Kidney (tissue), 22 donors: ENCODE measurements at places on chromosomes 4 and X. TPM values are rescaled to one million over a fixed set of nuclear protein-coding genes. Genes with fewer than 3 reads are reported as not detected.

Gene GC
- 1.8 TPM for polyA plus RNA-seq

Gene MAEA
- polyA plus RNA-seq, result 65.0 TPM

Gene CT45A2
- not detected for polyA plus RNA-seq

Gene AFF1
- 13.4 TPM for polyA plus RNA-seq

Gene CXCL5
- polyA plus RNA-seq, result not detected

Gene EGF
- polyA plus RNA-seq, result 72.8 TPM

Gene UGT2B7
- 390 TPM for polyA plus RNA-seq

Gene USP51
- polyA plus RNA-seq, result 3.4 TPM

Gene RCHY1
- 27.8 TPM for polyA plus RNA-seq

Gene ZFP42
- polyA plus RNA-seq, result not detected

- H3K4me1 ChIP-seq, result no peaks in the 10 kb centered on the region
- no peaks in the 10 kb centered on the region for H3K27me3 ChIP-seq
- H3K27ac ChIP-seq, result no peak overlapping the region
- no peaks in the 10 kb centered on the region for H3K36me3 ChIP-seq
- no peak for DNase-seq
These were observed 1794.0 kb upstream of the PCDH7 start for GRCh38 chr4:28926156-28926555.

- H3K36me3 ChIP-seq, result no peaks in the 10 kb centered on the region
- no peak overlapping the region for H3K4me3 ChIP-seq
- no peak for DNase-seq
- H3K27ac ChIP-seq, result no peak overlapping the region
- H3K27me3 ChIP-seq, result no peaks in the 10 kb centered on the region
- H3K4me1 ChIP-seq, result no peaks in the 10 kb centered on the region
These were observed 67.1 kb downstream of the DCLK2 start for GRCh38 chr4:150145090-150145945.

DNA sequence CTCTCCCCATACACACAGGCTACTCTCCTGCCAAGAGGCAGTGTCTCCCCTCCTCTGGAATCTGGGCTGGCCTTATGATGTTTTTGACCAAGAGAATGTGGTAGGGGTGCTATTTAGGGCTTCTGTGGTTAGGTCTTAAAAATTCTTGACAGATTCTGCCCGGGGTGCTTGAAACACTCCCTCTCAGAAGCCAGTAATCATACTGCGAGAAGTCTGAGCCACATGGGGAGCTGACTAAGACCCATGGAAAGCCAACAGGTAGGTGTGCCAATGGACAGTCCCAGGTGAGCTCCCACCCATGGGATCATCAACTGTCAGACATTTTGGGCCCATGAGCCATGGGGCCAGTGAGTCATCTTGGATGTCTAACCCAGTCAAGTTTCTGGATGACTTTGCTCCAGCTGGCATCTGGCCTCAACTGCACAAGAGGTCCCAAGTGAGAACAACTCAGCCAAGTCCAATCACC is 315.7 kb downstream of the FBXW7 start:
- H3K4me1 ChIP-seq, result peaks cover 2% of the 10 kb centered on the region
- H3K4me3 ChIP-seq, result no peak overlapping the region
- H3K36me3 ChIP-seq, result no peaks in the 10 kb centered on the region
- H3K27me3 ChIP-seq, result no peaks in the 10 kb centered on the region
- no peak for DNase-seq
- H3K27ac ChIP-seq, result no peak overlapping the region

DNA sequence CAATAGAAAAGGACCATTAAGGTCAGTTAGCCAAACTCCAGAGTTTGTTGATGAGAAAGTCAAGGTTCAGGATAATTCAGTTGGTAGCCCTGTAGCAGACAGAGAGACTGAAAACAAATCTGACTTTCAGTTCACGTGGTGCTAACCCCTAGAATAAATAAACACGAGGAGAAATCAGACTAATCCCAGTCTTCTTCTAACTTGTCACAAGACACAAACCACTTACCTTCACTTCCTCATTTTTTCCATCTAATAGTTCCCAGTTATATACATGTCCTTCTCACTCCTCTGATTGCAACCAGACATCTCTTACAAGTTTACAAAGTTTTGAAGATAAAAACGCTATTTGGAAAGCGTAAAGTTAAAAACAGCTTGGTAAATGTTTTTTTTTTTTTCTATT is 7.7 kb downstream of the TLR7 start:
- H3K36me3 ChIP-seq, result no peaks in the 10 kb centered on the region
- H3K27ac ChIP-seq, result no peak overlapping the region
- H3K4me3 ChIP-seq, result no peak overlapping the region
- H3K27me3 ChIP-seq, result no peaks in the 10 kb centered on the region

DNA sequence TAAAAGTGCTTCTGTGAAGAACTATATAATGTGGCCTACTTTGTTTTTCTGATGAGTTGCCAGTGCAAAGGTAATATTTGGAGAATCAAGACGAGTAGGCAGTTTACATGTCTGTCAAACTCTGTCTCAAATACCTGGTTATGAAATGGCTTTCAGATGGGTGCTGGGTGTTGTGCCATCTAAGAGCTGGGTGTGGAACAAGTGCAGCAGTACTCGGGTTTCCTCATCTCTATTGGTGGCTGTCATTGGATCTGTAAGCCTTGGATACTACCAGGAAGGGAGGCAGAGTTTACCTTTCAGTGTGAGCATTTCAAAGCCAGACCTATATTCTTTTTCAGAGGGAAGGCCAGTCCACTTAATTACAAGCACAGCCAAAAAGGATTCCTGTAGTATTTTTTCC is 37.2 kb downstream of the MTM1 start:
- no peaks in the 10 kb centered on the region for H3K36me3 ChIP-seq
- no peak overlapping the region for H3K27ac ChIP-seq
- no peaks in the 10 kb centered on the region for H3K27me3 ChIP-seq
- no peaks in the 10 kb centered on the region for H3K4me1 ChIP-seq
- H3K4me3 ChIP-seq, result no peak overlapping the region

GRCh38 chrX:20500171-20500865 is 233.6 kb upstream of the RPS6KA3 start:
- DNase-seq, result no peak
- H3K4me1 ChIP-seq, result no peaks in the 10 kb centered on the region
- H3K4me3 ChIP-seq, result no peak overlapping the region

DNA sequence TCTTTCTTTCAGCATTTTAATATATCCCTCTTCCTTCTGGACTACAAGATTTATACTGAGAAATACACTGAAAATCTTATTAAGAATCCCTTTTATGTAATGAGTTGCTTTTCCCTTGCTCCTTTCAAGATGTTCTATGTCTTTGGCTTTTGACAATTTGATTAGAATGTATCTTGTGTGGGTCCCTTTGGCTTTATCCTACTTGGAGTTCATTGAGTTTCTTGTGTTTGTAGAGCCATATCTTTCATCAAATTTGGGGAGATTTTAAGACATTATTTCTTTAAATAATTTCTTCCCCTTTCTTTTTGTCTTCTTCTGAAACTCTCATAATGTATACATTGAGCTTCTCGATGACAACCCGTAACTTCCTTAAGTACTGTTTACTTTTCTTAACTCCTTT is 739.9 kb upstream of the AMOT start:
- no peak overlapping the region for H3K4me3 ChIP-seq
- H3K27me3 ChIP-seq, result no peaks in the 10 kb centered on the region
- H3K4me1 ChIP-seq, result no peaks in the 10 kb centered on the region
- DNase-seq, result no peak

DNA sequence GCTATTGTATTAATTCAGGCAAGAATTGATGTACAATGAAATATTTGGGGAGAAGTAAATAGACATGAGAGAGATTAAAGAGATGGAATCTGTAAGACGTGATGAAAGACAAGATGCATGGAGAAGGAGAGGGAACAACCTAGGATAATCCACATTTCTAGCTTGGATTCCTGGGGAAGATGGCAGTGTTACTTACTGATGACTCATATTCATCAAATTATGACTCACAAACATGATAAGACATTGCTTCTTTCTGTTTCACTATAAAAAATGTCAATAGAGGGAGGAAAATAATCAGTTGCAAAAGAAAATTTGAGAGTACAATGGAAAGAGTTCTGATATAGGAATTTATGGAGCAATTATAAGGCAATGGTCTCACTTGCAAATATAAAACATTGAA is 104.1 kb upstream of the BMP3 start:
- no peaks in the 10 kb centered on the region for H3K36me3 ChIP-seq
- H3K27ac ChIP-seq, result no peak overlapping the region
- DNase-seq, result no peak
- no peaks in the 10 kb centered on the region for H3K4me1 ChIP-seq

- H3K27ac ChIP-seq, result no peak overlapping the region
- no peak for DNase-seq
- no peaks in the 10 kb centered on the region for H3K36me3 ChIP-seq
- no peaks in the 10 kb centered on the region for H3K4me1 ChIP-seq
- H3K4me3 ChIP-seq, result no peak overlapping the region
These were observed 40.4 kb upstream of the LAS1L start for GRCh38 chrX:65575022-65575421.

DNA sequence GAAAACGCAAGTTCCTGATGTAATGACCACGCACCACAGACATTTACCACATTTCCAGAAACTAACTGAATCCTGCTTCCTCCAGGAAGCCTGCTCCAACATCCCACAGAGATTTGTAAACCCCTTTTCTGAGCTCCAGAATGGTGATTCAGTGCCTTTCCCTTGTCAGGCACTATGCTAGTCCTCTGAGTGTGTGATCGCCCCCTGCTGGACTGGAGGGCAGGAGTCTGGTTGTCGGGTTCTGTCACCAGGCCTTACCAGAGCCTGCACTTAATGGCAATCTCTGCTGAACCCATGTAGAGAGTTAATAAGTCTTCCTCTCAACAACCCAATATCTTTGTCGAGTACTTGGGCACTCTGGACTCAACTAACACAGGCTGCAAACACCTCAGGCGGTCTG is 14.5 kb upstream of the KDM5C start:
- H3K36me3 ChIP-seq, result peaks cover 7% of the 10 kb centered on the region
- DNase-seq, result no peak
- H3K27ac ChIP-seq, result no peak overlapping the region
- H3K27me3 ChIP-seq, result peaks cover 8% of the 10 kb centered on the region

- no peaks in the 10 kb centered on the region for H3K36me3 ChIP-seq
- no peak for DNase-seq
- no peaks in the 10 kb centered on the region for H3K27me3 ChIP-seq
- H3K4me3 ChIP-seq, result no peak overlapping the region
- peaks cover 6% of the 10 kb centered on the region for H3K4me1 ChIP-seq
These were observed 37.4 kb downstream of the MAML3 start for GRCh38 chr4:140116442-140117104.

DNA sequence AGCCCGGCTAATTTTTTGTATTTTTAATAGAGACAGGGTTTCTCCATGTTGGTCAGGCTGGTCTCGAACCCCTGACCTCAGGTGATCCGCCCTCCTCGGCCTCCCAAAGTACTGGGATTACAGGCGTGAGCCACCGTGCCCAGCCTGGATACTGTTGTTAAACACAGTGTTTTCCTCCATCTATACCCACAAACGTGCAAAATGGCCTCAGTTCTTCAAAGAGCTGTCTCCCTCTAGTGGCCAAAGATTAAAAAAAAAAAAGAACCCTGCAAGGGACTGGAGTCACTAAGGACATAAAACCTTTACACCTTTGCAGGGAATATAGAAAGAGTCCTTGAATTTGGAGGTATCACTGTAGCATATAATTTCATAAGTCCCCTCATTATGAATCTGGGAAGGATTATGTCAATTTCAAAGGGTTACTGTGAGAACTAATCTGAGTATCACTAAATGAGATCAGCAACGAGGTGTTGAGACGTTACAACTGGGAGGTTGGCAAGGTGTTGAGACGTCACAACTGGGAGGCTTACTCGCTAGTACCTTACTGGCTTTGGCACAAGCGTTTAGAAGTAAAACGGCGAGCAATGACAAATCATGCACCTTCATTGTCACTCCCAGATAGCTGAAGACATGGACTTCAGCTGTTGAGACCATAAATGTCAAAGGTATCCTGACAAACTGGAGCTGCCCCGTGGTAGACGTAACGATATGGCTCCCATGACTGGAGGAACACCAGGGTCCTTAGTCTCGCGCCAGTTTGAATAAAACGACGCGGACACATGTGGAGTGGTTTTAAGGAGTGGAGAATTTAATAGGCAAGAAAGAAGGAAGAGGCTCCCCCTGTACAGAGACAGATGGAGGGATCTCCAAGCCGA is 33.4 kb upstream of the ENPP6 start:
- H3K36me3 ChIP-seq, result no peaks in the 10 kb centered on the region
- DNase-seq, result peak; percentile 67
- no peaks in the 10 kb centered on the region for H3K27me3 ChIP-seq
- H3K4me3 ChIP-seq, result no peak overlapping the region
- H3K4me1 ChIP-seq, result no peaks in the 10 kb centered on the region
- no peak overlapping the region for H3K27ac ChIP-seq

GRCh38 chrX:68183612-68184214 is 249.6 kb downstream of the OPHN1 start:
- H3K4me3 ChIP-seq, result no peak overlapping the region
- no peaks in the 10 kb centered on the region for H3K4me1 ChIP-seq
- H3K27me3 ChIP-seq, result no peaks in the 10 kb centered on the region
- no peaks in the 10 kb centered on the region for H3K36me3 ChIP-seq

DNA sequence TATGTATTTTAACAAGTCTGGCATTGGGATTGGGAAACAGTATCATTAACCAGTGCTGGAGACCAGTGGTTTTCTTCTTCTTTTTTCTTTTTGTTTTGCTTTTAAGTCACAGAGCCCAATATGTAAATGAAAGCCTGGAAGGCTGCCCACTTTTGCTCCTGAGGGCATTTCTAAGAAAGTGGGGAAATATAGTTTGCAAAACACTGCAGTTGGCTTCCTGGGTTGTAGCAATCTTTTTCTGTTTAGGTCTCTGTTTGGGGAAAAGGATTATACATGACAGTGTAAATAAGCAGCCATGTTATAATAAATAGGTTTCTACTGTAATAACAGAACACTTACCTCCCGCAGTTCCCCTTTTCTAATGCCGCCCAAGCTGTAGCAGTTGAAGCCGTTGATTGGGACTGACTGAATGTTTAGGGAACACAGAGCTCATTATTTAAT is 105.5 kb downstream of the TMEM164 start:
- no peak overlapping the region for H3K27ac ChIP-seq
- no peaks in the 10 kb centered on the region for H3K4me1 ChIP-seq
- DNase-seq, result no peak
- H3K4me3 ChIP-seq, result no peak overlapping the region
- H3K27me3 ChIP-seq, result peaks cover 2% of the 10 kb centered on the region
- H3K36me3 ChIP-seq, result peaks cover 5% of the 10 kb centered on the region
